ENCODE measurements at places on chromosomes 1 and 21. TPM values are rescaled to one million over a fixed set of nuclear protein-coding genes. Genes with fewer than 3 reads are reported as not detected.

ARHGEF16 gene
- total RNA-seq: 0.23 TPM

SGIP1 gene
- 14.9 TPM for total RNA-seq

LCE2A gene
- not detected for total RNA-seq

IL12RB2 gene
- total RNA-seq: not detected

AADACL4 gene
- not detected for total RNA-seq

PYCR2 gene
- total RNA-seq: 30.3 TPM

MPL gene
- total RNA-seq: not detected

CHODL gene
- total RNA-seq: not detected

ST6GALNAC3 gene
- total RNA-seq: 0.12 TPM

KCNN3 gene
- total RNA-seq: not detected

RPTN gene
- not detected for total RNA-seq

UBAP2L gene
- 61.1 TPM for total RNA-seq
